ENCODE measurements at places on chromosomes 2 and 18.

DNA sequence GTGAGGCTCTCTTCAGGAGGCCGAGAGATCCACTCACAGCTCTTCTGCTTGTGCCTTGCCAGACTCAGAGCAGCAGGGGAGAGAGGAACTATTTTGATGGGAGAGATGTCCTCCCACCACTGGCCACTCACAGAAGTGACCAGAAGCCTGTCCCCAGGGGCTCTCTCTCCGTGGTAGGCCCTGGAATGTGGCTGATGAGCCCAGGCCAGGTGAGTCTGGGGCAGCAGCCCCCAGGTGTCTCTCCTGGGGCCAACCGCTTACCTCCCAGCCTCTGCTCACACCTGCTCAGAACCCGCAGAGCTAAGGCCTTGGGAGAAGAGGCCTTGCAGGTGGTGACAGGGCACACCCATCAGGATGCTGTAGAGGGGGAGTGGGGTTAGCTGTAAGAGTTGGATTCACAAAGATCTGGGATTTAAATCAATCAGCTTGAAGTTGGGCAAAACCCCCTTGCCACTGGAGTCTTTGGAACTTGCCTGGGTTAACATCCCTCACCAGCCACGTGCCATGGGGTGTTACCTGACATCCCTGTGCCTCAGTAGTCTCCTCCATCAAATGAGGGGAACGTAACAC, 29.1 kb upstream of the ASB18 start:
- no peak for DNase-seq

- no peak for DNase-seq
These were observed 1.6 kb downstream of the GALNT13 start for GRCh38 chr2:153873052-153874048.

- DNase-seq: no peak
These were observed 19.5 kb upstream of the ZNF516 start for GRCh38 chr18:76514573-76514972.

DNA sequence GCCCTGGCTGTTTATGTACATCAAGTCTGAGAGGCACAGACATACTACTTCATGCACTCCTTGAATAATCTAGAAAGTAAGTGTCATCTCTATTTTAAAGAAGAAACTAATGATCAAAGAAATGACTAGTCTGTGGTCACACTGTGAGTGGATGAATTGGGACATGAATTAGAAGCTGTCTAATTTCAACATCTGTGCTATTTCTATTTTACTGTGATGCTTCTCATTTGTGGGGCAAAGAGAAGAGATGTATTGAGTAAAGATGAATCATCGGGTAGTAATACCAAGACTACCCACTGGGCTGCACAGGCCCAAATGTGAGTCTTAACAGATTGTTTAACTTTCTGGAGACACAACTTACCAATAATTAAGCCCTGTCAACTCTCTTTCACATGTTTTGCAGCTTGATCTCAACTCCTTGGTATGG, 42.4 kb upstream of the MTIF2 start:
- DNase-seq: no peak

DNA sequence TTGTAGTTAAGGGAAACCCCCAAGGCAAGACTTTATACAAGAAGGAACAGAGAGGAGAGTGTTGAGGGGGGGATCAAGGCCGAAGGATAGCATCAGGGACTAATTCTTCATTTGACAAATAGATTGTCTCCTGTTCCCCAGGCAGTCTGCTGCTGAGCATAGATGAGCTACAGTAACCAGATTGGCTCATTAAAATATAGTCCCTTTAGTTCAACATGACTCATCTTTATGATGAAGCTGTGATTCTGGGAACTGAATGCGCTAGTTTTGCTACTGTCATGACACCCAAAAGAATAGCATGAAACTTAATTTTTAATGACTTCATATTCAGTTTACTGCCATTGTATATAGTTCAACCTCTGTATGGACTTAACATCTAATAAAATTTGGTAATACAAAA, 35.5 kb downstream of the TMEFF2 start:
- no peak for DNase-seq
